ENCODE measurements at places on chromosomes 5 and 9.

- no peak for DNase-seq
These were observed 142.5 kb downstream of the PJA2 start for GRCh38 chr5:109267283-109267682.

DNA sequence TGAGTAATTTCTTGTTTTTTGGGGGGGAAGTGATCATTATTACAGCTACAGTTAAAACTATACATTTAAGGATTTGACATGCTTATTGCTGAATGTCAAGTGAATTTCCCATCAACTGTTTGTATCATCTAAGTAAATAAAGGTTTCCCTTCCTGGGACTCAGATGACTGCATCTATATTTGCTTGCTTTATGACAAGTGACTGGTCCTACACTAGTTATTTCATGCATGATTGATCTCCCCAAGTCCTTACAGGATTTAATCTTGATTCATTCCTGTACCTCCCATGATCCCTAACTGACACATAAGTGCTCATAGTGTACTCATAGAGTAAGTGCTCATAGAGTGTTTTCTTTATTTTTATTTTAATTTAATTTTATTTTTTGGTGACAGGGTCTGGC is 2.8 kb downstream of the TXNDC8 start:
- DNase-seq = no peak

GRCh38 chr9:69829484-69829883 is 8.9 kb downstream of the CFAP95 start:
- DNase-seq = no peak

- no peak for DNase-seq
These were observed 13.8 kb downstream of the ANKRD33B start for GRCh38 chr5:10577371-10578292.

- DNase-seq = peak; percentile 45
These were observed 2.2 kb downstream of the BARX1 start for GRCh38 chr9:93952784-93953495.

DNA sequence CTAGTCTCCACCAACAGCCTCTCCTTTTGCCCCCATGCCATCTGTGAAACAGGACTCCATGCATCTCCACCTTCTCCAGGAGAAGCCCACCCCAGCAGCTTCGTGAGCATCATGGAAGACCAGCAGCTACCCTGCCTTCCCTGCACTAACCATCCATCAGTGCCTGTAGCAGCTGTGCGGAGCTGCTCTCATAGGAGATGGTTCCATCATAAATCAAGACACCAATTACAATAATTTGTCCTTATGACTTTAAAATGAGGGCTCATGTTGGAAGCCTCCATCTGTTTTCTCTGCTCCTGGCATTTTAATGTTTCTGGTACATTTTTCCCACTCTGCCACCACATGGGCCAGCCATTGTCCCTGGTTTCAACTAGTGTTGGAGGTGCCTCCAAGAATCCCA is 69.9 kb downstream of the FGF1 start:
- DNase-seq = no peak

DNA sequence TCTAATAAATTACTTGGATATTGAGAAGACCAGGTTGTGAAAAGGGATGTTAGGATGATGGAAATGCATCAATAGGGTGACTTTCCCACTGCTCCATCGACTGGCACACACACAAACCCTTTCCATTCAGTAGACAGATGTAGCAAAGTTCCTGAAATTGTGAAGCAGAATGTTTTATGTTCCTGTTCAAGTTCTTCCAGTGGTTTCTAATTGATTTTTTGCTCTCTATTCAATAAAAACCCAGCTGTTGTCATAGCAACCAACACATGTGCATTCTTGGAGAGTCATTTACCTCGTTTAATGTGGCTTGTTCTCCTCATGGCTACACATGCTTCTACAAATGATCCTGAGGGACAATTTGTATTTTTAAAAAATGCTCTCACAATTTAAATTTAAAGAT is 244.6 kb downstream of the RAB3C start:
- DNase-seq = no peak

- no peak for DNase-seq
These were observed 59.5 kb downstream of the VAV2 start for GRCh38 chr9:133932633-133933032.

DNA sequence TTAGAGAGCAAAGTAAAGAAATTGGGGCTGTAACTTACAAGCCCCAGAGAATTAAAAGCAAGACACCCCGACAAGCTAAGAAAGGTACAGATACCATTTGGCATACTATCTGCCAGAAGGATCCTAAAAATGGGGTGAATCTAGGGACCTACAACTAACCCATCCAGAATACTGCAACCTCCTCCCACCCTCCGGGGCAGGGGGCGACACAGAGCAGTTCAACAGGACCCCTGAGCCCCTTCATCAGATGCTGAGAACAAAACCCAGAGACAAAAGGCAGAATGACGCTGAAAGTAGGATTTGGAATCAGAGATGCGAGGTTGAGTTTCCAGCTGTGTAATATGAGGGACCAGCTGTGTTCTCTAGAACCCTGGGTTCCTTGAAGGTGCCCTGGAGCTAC is 71.2 kb downstream of the EPB41L4B start:
- DNase-seq = no peak

- no peak for DNase-seq
These were observed 114.2 kb downstream of the SEMA5A start for GRCh38 chr5:9431496-9432258.

- DNase-seq = no peak
These were observed 42.1 kb downstream of the FOCAD start for GRCh38 chr9:20726144-20726543.

DNA sequence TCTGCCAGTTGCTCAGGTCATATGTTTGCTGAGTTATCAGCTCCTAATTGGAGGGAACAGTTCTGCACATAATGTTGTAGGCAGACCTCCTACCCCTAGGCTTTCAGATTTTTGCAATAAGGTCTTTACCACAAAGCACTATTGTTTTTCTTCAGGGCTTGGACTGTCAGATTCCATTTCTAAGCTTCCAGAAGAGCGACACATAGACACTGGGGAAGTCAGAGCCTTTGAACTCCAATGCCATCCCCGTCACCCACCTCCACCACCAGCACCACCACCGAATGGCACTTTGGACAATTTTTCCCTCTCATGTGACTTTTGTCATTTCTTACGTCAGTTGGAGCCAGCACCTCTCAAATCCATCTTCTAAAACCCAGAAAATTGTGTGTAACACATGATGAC is 28.3 kb upstream of the SPRY4 start:
- no peak for DNase-seq

DNA sequence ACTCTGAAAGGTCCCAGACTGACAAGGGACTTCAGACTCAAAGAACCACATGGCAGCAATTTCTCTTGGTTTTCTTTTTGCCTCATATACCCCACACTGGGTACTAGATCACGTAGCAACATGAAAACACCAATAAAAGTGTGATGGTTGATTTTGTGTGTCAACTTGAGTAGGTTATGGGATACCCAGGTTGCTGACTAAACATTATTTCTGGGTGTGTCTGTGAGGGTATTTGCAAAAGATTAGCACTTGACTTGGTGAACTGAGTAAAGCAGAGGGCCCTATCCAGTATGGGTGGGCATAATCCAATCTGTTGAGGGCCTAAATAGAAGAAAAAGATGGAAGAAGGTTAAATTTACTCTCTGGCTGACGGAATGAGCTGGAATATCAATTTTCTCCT is 53.8 kb upstream of the ZNF618 start:
- no peak for DNase-seq

GRCh38 chr9:16386827-16387077 is 483.7 kb downstream of the BNC2 start:
- DNase-seq = no peak

DNA sequence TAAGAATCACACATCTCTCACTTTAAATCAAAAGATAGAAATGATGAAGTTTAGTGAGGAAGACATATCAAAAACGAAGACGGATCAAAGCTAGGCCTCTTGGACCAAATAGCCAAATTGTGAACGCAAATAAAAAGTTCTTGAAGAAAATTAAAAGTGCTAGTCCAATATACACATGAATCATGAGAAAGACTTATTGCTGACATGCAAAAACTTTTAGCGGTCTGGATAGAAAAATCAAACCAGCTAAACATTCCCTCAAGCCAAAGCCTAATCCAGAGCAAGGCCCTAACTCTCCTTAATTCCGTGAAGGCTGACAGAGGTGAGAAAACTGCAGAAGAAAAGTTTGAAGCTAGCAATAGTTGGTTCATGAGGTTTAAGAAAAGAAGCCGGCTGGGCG is 164.4 kb upstream of the PANK3 start:
- no peak for DNase-seq

GRCh38 chr9:29348999-29349398 is 1775.7 kb upstream of the C9orf72 start:
- DNase-seq = no peak

DNA sequence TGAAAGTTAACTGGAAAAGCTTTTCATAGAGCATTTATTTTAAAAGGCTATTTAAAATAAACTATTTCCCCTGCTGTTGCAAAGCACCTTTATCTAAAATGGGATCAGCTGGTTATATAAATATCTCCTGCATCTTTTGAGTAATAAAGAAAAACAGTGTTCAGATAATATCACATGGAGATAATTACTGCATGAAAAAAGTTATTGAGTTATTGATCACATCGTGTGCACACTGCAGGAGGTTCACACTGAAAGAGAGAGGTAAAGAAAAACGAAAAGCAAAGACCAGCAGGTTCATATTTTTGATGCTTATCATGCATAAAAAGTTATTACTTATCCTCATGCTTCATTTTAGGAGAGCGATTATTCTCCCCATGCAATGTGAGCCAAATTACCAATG is 55.4 kb upstream of the OTP start:
- DNase-seq = no peak

DNA sequence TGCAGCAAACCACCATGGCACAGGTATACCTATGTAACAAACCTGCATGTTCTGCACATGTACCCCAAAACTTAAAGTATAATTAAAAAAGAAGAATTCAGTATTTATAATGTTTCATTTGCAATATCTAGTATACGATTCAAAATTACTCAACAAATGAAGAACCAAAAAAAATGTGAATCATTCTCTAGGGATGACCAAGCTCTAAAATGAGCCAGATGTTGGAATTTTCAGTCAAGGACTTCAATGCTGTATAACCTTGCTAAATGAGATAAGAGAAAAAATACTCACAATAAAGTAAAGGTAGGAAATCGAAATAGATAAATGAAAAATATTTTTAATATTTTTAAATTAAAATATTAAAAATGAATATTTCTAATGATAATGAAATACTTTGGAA is 108.7 kb upstream of the ADRA1B start:
- DNase-seq = no peak

DNA sequence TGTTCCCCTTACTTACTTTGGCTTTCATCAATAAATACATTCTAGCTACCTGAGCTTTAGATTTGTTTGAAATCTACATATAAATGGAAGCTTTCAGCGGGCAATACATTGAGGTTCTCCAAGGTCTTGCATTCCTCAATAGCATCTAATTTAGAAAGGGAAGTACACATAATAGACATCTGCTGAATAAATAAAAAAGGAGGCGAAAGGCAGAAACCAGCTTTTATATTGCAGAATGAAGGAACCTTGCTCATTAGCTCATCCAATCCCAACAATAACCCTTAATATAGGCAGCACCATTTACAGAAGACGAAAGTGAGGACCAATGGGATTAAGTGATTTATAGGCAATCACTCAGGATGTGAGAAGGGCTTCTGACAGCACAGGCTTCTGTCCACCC is 147.5 kb downstream of the MPDZ start:
- DNase-seq = no peak

- no peak for DNase-seq
These were observed 3.9 kb upstream of the MGAT1 start for GRCh38 chr5:180806351-180807011.

- DNase-seq = no peak
These were observed 80.7 kb downstream of the DRD1 start for GRCh38 chr5:175363300-175363699.

- no peak for DNase-seq
These were observed 282.4 kb downstream of the NR3C1 start for GRCh38 chr5:143121135-143121475.

DNA sequence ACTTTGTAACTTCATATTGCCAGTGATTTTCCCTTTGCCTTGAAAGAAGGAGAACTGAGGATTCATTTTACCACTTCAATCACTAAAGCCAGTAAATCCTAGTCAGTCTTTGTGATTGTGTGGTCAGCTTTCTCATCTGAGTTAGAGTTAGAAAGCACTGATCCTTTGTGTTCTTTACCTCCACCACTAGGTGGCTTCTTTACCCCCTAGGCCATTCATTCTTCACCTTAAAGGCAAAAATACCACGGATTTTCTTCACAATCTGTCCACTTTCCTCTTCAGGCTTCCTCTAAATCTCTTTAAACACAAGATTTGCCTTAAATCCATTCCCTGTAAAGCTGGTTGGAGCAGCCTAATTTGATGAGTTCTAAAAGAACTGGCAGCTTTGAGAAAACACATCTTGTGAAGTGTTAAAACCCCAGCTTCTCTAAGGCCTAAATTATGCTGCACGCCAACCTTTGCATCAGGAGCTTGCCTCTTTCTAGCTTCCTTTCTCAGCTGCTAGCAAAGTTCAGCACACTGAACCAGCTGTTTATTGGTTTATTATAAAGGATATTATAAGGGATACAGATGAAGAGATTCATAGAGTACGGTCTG is 20.4 kb downstream of the BDP1 start:
- DNase-seq = no peak

- no peak for DNase-seq
These were observed 25.9 kb upstream of the TAL2 start for GRCh38 chr9:105636331-105636730.

Measured in stimulated activated CD4-positive, alpha-beta T cell treated with anti-CD3 and anti-CD28 coated beads, Interleukin-2, amount 100 ng/mL, for 24 hours (primary cell).